ENCODE measurements at places on chromosomes 3 and 15. TPM values are rescaled to one million over a fixed set of nuclear protein-coding genes. Genes with fewer than 3 reads are reported as not detected.

GOLGA8T gene
- not detected for total RNA-seq

ZWILCH gene
- 26.5 TPM for total RNA-seq

CHRNB4 gene
- total RNA-seq: not detected

COLQ gene
- 9.8 TPM for total RNA-seq

DTX3L gene
- 15.4 TPM for total RNA-seq

FGF7 gene
- 92.2 TPM for total RNA-seq

GOLGA6D gene
- not detected for total RNA-seq

CNTN4 gene
- not detected for total RNA-seq

GOLGA6L7 gene
- not detected for total RNA-seq

ZCWPW2 gene
- total RNA-seq: not detected

KNSTRN gene
- total RNA-seq: 47.3 TPM

GOLGA8S gene
- not detected for total RNA-seq

GPR62 gene
- total RNA-seq: not detected

PLSCR2 gene
- 0.18 TPM for total RNA-seq

RTP1 gene
- total RNA-seq: not detected

ZNF148 gene
- total RNA-seq: 15.3 TPM

CLDN11 gene
- total RNA-seq: 153 TPM

GPR149 gene
- not detected for total RNA-seq

NPAP1 gene
- total RNA-seq: not detected

IDH3A gene
- 49.9 TPM for total RNA-seq

PAK2 gene
- total RNA-seq: 43.8 TPM

MORC1 gene
- not detected for total RNA-seq

GBE1 gene
- 82.6 TPM for total RNA-seq

RTP4 gene
- 2.9 TPM for total RNA-seq

PLXNB1 gene
- 18.2 TPM for total RNA-seq

LDHAL6B gene
- total RNA-seq: not detected

RPL4 gene
- total RNA-seq: 5,812 TPM

TMEM41A gene
- total RNA-seq: 10.5 TPM

RARB gene
- total RNA-seq: 37.2 TPM

XYLB gene
- 2.0 TPM for total RNA-seq

IL17RE gene
- 5.5 TPM for total RNA-seq

IGSF10 gene
- 0.29 TPM for total RNA-seq

RARRES1 gene
- 148 TPM for total RNA-seq

CERS3 gene
- not detected for total RNA-seq

TRH gene
- 0.18 TPM for total RNA-seq

CLASP2 gene
- 50.5 TPM for total RNA-seq

COL6A6 gene
- total RNA-seq: not detected

DUOX1 gene
- total RNA-seq: not detected

RAD51 gene
- 5.5 TPM for total RNA-seq

CCR8 gene
- not detected for total RNA-seq

SLC22A13 gene
- total RNA-seq: not detected

All from myometrial cell (primary cell).